Hindlimb muscle (tissue), 1 donor: ENCODE measurements at places on chromosomes 1 and 21. TPM values are rescaled to one million over a fixed set of nuclear protein-coding genes. Genes with fewer than 3 reads are reported as not detected.

HSPB7 gene
- polyA plus RNA-seq = 91.3 TPM

GRCh38 chr1:76901158-76901767 lies 34.0 kb downstream of the ST6GALNAC5 start:
- peak; percentile 4 for DNase-seq

- DNase-seq = no peak
Measured at GRCh38 chr21:17793246-17794123, 25.7 kb downstream of the C21orf91 start.

DNA sequence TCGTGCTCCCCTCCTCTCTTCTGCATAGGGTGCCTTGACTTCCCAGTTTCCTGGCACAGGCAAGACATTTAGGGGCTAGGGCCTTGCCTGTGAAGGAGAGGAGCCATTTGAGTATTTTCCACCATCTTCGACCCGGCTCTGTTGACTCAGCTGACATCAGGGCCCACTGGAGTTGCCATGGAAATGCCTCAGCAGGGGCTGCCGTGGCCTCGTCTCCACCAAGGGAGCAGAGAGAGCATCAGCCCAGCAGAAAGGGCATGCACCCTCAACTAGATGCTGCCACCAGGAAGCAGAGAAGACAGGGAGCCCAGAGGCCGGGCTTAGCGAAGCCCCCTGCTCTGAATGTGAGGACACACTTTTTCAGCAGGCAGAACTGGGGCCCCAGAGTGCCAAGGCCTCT lies 101.9 kb upstream of the ACTL8 start:
- no peak for DNase-seq

- DNase-seq = no peak
Measured at GRCh38 chr21:18070392-18070791, 174.2 kb upstream of the CHODL start.

- no peak for DNase-seq
Measured at GRCh38 chr1:37606481-37607263, 10.9 kb upstream of the GNL2 start.

DNA sequence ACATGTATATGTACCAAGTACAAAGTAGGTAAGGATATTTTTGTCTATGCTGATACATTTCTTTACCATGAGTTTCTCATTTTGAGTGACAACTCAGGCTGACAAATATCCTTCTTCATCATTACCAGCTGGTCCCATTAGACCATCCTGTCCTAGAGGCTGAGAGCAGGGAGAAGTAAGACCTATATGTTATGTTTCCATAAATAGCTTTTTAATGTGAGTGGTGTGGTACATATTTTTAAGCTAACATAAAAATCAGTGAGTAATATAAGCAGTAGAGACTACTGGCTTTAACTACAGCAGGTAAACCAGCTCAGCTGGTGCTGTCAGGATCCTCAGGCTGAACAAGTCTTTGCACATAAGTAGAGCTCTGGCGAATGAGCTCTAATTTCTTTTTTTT lies 62.4 kb downstream of the CLEC20A start:
- no peak for DNase-seq
